ENCODE measurements at places on chromosomes 2 and 18. TPM values are rescaled to one million over a fixed set of nuclear protein-coding genes. Genes with fewer than 3 reads are reported as not detected.

Gene MYO5B
- under 0.01 TPM for total RNA-seq

Gene LYG1
- total RNA-seq, result 0.50 TPM

Gene DSC1
- total RNA-seq, result not detected

Gene SLC4A5
- under 0.01 TPM for total RNA-seq

Gene INHA
- total RNA-seq, result 0.26 TPM

Gene PDE1A
- total RNA-seq, result 6.7 TPM

Gene ALPG
- total RNA-seq, result not detected

Gene OTOS
- total RNA-seq, result not detected

Gene CCDC138
- total RNA-seq, result 4.1 TPM

Gene EIPR1
- 15.2 TPM for total RNA-seq

Gene NT5C1B
- total RNA-seq, result not detected

Gene RAB17
- total RNA-seq, result 0.26 TPM

Gene CHRNG
- total RNA-seq, result not detected

Gene CD28
- not detected for total RNA-seq

Gene MYO3B
- 0.50 TPM for total RNA-seq

Gene RAPGEF4
- 1.3 TPM for total RNA-seq

Gene CCDC68
- total RNA-seq, result 8.3 TPM

Gene FTCDNL1
- total RNA-seq, result 3.6 TPM

Gene KCNE4
- 11.0 TPM for total RNA-seq

Gene REG1A
- total RNA-seq, result not detected

Gene RDH14
- 26.6 TPM for total RNA-seq

Gene GATA6
- total RNA-seq, result 10.0 TPM

Gene POTEI
- not detected for total RNA-seq

Gene PROC
- total RNA-seq, result not detected

Gene CROCC2
- 0.51 TPM for total RNA-seq

Gene ERMN
- 0.17 TPM for total RNA-seq

Gene ADAM23
- total RNA-seq, result 3.1 TPM

Gene RGPD3
- 0.17 TPM for total RNA-seq

Gene HNMT
- 139 TPM for total RNA-seq

Gene TTR
- not detected for total RNA-seq

Gene CABYR
- 5.6 TPM for total RNA-seq

Gene HOXD1
- total RNA-seq, result not detected

Gene IWS1
- total RNA-seq, result 34.7 TPM

Gene ECEL1
- total RNA-seq, result not detected

Gene CHRND
- total RNA-seq, result not detected

Gene CFC1
- total RNA-seq, result not detected

Gene ICA1L
- total RNA-seq, result 4.6 TPM

Gene STK11IP
- total RNA-seq, result 16.8 TPM

Gene CENPA
- 1.8 TPM for total RNA-seq

Gene SLC14A1
- total RNA-seq, result 31.0 TPM

Gene ABCB11
- not detected for total RNA-seq

Gene ASPRV1
- total RNA-seq, result 0.33 TPM

Gene SERPINB8
- 9.7 TPM for total RNA-seq

Gene DSG3
- total RNA-seq, result not detected

Gene RHOB
- total RNA-seq, result 171 TPM

Gene SERPINB7
- total RNA-seq, result 3.0 TPM

Gene RTP5
- not detected for total RNA-seq

Gene ACTG2
- 4.1 TPM for total RNA-seq

Gene SGO2
- total RNA-seq, result 5.4 TPM

Gene PSMA8
- not detected for total RNA-seq

Gene TBR1
- not detected for total RNA-seq

Gene ST6GAL2
- total RNA-seq, result not detected

Gene CRYGD
- not detected for total RNA-seq

Gene ACOXL
- not detected for total RNA-seq

Gene KYNU
- 1.5 TPM for total RNA-seq

Gene CTDSP1
- total RNA-seq, result 40.6 TPM

Gene TACR1
- not detected for total RNA-seq

Gene DSEL
- 157 TPM for total RNA-seq
